CD4-positive, alpha-beta T cell treated with Interleukin-6 for 4 hours (primary cell): ENCODE measurements at places on chromosomes 16 and 17.

DNA sequence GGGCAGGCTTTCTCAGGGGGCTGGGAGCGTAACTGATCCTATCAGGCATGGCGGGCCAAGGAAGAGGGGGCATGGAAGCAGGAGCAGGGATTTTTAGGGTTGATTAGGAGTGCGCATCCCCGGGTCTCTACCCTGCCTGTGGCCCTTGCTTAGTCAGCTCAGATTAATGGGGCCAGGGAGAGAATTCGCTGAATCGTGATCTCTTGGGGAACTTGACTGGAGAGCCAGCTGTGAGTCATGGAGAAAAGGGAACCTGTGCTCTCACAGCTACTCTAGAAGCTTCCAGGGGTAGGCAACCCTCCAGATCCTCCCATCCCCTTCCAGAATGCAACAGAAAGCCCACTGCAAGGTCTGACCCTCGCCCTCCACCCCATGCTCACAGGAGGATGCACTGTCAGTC is 3.6 kb downstream of the FOXN1 start:
- DNase-seq = no peak

GRCh38 chr16:58462499-58462996 is 37.4 kb upstream of the NDRG4 start:
- DNase-seq = no peak

- no peak for DNase-seq
Observed at GRCh38 chr16:12582696-12583095, 221.0 kb downstream of the CPPED1 start.

DNA sequence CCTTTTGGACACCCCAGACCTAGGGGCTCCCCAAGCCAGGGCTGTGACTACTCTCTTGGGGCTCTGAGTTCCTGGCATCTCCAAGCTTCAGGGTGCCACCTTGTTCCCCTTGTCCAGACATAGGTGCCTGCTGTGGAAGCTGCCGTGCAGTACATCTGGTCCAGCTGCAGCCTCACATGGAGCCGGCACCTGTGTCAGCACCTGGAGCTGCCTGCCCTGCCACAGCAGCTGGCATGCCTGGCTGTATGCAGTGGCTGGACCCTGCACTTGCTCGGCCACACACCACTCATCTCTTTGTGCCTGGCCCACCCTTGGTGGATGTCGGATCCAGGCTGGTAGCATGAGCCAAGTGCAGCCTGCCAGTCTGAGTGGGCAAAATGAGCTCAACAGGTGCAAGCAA is 775.8 kb downstream of the CDH11 start:
- DNase-seq = no peak

- DNase-seq = no peak
Observed at GRCh38 chr17:43667947-43668348, 6.2 kb upstream of the MEOX1 start.

GRCh38 chr16:72604375-72604774 is 432.4 kb upstream of the PMFBP1 start:
- no peak for DNase-seq

DNA sequence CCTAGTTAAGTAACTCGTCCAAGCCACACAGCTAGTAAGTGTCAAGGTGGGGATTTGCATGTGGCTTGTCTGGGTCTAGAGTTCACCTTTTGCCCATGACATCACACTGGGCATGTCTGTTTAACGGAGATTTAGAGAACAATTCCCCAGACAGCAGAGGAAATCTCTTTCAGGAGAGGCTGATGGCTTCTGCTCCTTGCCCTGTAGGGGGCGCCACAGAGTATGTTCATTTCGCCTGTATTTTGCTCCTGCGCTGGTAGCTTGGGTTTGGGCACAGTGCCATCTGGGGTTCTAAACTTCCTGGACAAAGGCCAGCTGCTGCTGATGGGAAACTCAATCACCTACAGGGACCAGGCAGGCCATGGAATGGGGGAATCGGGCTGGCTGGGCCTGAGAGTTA is 20.4 kb downstream of the OTOA start:
- DNase-seq = peak; percentile 56

DNA sequence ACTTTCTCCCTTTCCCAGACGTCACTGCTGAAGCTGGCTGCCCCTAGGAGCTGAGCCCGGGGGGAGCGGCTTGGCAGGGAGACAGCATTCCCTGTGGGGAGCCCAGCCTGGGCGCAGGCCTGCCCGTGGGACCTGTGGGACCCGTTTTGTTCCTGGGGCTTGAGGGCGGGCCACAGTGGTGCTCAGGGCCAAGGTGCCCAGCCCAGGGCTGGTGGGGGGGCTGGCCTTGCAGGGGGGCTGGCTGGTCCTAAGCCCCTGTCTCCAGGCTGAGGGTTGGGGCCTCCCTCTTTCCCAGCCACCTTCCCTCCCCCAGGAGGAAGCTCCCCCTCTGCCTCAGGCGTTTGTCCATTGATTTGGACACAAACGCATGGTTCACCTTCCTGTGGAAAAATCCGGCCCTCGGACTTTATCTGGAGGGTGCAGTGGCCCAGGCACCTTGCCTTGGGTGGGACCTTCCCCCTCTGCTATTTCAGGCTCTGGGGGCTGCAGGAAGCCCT is 4.4 kb downstream of the NHERF2 start:
- DNase-seq = no peak

GRCh38 chr17:59010026-59010425 is 96.7 kb downstream of the TRIM37 start:
- DNase-seq = no peak

GRCh38 chr17:1197781-1198490 is 18.2 kb upstream of the ABR start:
- peak; percentile 69 for DNase-seq

DNA sequence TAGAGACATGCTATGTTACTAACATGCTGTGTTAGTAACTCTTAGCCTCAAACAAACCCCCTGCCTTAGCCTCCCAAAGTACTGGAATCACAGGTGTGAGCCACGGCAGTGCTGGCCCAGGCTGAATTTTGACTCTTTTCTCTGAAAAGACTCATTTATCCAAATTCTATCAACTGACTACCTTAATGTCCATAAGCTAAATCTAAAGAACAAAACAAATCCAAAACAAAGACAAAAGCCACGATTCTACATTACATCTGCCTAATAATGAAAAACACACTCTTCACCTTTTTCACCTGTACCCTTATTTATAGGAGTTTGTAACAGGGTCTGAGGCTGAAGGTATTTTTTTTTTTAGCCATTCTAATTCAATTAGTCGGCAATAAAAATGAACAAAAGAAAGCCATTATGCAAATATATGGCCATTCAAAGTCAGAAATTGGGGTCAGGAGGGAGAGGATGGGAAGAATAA is 432.5 kb downstream of the RBFOX1 start:
- DNase-seq = no peak

- no peak for DNase-seq
Observed at GRCh38 chr16:23836078-23836403, 258 bp downstream of the PRKCB start.

GRCh38 chr16:77236063-77236511 is 36.9 kb downstream of the SYCE1L start:
- peak; percentile 90 for DNase-seq

GRCh38 chr16:85636234-85636812 is 23.2 kb downstream of the GSE1 start:
- no peak for DNase-seq

DNA sequence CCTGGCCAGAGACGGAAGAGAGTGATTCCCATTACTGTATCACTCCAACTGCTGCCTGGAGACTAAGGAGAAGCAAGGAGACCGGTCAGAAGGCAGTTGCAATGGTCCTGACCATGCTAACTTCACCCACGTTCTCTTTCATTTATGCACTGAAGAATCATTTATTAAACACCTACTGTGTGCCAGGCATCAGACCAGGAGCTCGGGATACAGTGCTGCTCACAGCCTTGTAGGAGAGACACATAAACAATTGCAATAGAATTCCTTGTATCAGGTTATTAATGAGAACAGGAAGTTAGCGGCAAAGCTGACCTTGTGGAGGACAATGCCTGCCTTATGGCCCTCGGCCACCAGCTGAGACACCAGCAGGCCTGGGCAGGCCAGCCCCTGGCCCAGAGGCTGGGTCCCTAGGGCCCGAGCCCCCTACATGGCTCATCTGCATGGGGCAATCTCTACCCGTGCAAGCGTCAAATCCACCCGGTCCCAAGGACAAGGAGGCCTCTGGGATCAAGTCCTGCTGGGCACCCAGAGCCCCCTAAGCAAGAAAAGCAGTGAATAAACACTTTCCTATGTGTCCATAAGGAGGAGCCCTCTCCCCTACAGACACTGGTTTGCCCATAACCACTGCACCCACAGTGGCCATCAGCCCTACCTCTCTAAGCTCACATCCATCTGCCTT is 8.6 kb upstream of the ENPP7 start:
- no peak for DNase-seq

DNA sequence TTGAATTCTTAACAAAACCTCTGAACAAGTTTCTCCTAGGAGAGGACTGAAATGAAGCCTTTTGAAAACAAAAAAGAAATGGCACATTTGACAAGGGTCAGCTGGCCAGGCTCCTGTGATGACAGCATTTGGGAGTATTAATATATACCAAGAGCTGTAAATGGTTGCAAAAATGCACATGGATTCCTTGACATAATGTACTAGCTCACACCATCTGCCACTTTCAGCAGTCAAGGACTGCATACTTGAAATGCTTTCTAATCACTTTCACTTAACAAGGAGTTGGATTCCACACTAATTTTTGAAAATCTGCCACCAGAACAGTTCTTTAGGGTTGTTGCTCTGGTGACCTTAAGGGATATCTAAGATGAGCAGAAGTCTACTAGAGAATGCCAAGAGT is 236.7 kb upstream of the TOX3 start:
- no peak for DNase-seq

DNA sequence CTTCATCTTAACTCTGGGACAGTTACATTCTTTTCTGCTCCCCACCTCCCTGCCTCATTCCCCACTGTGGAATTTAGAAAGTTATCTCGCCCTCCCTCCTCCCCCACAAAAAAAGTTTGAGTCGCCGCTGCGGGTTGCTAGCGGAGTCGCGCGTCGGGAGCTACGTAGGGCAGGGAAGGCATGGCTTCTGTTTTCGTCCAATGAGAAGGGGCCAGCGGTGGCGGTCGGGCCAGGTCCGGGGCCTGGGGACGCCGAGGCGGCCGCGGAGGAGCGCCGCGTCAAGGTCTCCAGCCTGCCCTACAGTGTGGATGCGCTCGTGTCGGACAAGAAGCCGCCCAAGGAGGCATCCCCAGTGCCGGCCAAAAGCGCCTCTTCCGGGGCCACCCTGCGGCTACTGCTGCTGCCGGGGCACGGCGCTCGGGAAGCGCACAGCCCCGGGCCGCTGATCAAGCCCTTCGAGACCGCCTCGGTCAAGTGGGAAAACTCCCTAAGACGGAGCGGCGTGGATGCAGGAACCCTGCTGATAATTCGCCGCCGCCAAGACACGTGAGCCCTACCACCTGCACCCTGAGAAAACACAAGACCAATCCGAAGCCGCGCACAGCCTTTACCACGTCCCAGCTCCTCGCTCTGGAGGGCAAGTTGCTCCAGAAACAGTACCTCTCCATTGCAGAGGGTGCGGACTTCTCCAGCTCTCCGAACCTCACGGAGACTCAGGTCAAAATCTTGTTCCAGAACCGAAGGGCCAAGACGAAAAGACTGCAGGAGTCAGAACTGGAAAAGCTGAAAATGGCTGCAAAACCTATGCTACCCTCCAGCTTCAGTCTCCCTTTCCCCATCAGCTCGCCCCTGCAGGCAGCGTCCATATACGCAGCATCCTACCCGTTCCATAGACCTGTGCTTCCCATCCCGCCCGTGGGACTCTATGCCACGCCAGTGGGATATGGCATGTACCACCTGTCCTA is 8.9 kb downstream of the OR4D1 start:
- DNase-seq = peak; percentile 65

DNA sequence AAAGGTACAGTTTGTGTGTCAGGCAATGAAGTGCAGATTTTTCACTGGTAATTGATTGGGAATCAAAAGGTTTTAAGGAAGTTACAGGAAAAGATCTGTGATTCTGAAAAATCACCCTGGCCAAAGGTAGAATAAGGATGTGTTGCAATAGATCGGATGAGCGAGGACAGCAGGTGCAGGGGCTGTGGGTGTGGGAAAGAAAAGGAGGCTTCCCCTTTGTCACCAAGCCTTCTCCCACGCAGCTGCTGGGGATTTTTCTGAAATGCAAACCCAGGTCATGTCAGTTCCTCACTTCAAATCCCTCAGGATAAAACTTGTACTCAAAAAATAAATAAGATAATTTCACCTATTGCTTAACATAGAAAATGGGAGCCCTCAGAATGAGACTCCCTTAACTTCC is 47.9 kb upstream of the ARHGAP17 start:
- peak; percentile 14 for DNase-seq

DNA sequence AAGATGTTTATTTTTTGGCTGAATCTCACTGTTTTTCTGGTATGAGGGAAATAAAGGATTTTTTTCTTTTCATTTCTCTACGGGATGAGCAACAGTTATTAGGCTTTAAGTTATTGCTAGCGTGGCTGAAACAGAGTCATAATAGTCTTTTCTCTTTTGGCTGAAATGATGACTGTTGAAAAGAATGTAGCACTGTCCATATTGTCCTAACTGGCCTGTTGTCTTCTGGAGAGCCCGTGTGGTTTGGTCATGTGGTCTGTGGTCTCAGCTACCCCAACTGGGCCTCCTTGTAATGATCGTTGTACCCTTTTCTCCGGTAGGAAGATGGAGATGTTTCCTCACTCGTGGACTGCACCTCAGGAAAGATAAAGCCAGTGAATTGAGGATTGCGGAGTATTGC is 36.6 kb downstream of the EPN2 start:
- DNase-seq = no peak

- DNase-seq = no peak
Observed at GRCh38 chr16:3550851-3551847, 26.1 kb downstream of the NLRC3 start.

- DNase-seq = no peak
Observed at GRCh38 chr17:63634163-63634562, 11.9 kb downstream of the MAP3K3 start.

DNA sequence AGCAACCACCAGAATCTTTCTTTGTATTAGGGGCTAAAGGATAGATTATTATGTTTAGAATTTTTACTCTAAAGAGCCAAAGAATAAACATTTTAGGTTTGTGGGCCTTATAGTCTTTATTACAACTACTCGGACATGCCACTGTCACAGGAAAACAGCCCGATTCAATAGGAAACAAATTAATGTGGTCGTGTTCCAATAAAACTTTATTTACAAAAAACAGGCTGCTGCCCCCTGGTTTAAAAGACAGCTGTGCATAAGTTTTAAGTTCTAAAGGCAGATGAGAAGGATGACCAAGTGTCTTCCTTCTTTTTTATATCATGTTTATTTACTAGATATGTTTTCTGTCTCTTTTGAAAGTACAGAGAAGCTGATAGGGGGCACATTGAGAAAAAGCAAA is 166.5 kb downstream of the HS3ST3A1 start:
- no peak for DNase-seq

DNA sequence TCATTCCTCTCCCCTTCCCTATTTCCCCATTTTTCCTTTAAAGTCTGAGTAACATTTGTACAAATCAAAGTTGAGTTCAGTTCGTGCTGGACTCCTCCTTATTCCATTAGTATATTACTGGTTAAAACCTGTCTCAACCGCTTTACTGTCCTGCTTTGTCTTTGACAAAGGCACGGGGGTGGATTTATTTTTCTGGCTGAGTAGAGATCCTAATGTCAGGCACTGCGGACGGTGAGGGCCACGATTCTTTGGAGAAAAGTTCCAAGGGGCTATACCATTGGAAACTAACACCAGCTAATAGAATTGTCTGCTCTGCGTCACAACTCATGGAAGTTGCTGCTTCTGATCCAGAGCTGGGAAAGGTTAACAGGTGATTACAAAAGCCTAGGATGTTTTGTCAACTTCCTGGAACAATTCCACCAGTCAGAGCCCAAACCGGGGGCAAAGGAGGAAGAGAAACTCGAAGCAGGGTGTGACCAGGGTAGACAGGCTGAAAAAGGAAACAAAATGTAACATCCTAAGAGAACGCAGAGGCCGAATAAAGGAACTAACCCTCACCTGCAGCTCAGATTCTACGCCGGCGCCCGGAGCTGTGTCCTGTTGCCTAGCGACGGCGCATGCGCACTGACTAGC is 12.4 kb downstream of the TAT start:
- no peak for DNase-seq
